ENCODE measurements at places on chromosomes 5 and 9.

GRCh38 chr5:56648460-56649034 is 166.8 kb upstream of the MAP3K1 start:
- DNase-seq, result no peak

GRCh38 chr5:40025586-40025985 is 600.8 kb upstream of the DAB2 start:
- no peak for DNase-seq

- DNase-seq, result no peak
Measured at GRCh38 chr5:72586788-72587530, 79.7 kb upstream of the ZNF366 start.

GRCh38 chr5:76790632-76791290 is 28.1 kb upstream of the F2RL1 start:
- no peak for DNase-seq
